ENCODE measurements at places on chromosomes 1 and 21.

DNA sequence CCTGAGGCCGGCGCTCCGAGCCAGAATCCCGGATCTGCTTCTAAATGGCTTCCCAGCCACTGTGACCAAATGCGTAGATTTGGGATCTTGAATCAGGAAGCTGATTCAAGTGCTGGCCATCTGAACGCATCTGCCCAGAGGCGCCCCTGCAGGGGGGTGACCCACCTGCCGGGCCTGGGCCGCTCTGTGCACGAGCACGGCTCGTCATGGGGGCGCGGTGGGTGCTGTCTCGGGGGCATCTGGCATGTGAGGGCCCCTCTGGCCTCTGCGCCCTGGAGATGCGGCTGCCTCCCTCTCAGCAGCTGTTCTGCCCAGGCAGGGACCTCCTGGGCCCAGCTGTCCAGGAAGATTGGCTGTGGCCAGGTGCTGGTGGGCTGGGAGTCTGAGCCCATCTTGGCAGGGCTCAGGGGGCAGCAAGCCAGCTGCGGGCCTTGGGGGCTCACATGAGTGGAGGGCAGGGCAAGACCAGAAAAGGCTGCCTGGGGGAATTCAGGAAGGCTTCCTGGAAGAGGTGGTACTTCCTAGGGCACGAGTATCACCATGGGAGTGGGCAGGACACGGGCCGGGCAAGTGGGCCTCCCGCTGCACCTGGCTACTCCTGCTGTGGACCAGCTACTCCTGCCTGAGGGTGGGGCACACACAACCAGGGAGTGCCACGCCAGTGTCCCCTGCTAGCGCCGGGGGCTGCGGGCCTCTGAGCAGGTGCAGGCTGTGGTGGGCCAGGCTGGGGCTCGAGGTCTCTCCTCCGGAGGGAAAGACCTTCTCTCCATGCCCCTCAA lies 25.1 kb downstream of the PLCH2 start:
- no peak for DNase-seq

DNA sequence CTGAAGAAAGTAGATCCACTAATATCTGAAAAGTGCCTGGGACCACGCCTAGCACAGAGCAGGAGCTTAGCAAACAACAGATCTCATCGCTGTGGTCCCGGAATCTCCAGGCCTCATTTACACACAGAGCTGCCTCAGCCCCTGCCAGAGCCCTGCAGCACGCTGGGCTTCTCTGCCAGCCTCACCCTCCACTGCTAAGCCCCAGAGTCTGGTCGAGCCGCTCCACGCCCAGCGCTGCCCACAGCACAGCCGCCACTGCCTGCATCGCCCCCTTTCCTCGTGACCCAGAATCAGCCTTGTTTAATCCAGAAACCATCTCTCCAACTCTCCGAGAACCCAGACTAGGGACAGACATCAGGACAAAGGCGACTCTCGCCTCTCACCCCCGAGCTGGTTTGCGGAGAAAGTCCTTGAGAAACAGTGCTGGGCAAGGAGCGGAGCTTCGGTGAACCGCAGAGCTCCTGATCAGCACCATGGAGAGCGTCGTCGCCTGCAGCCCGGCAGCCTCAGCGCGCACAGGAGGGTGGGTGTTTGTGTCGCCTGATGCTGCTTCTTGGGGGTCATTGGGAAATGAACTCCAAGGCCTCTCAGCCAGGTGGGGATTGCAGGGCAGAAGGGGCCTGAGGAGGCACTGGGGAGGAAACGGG lies 145.1 kb downstream of the NPHP4 start:
- no peak for DNase-seq

DNA sequence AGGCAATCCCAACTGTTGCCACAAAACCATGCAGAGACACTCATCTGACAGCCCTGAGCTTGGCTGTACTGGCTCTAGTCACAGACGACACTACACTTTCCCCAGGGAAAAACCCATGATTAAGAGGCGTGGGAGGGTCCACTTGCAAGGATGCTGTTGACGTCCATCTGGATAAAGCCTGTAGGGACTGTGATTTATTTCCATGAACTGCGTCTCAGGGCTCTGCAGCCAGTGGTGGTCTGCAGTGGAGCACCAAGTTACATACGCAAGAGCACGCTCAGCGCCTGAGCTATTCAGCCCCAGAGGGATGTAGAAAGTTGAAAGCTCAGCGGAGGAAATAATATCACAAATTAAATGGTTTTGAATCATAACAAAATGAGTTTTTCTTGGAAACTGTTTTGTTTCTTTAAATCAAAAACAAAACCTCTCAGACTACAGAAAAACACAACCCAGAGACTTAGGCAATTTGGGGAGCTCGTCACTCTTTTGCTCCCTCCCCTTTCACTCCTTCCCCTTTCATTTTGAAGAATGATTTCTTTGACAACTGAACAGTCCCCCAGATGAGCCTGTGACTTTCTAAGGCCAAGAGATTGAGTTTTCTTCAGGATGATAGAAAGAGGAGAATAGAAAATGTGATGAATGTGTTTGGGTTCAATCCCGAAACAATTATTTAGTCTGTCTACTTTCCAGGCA lies 71.2 kb downstream of the NGF start:
- DNase-seq = no peak

GRCh38 chr1:5650283-5651026 lies 341.8 kb downstream of the NPHP4 start:
- DNase-seq = peak; percentile 70

GRCh38 chr1:78688697-78689096 lies 39.1 kb downstream of the IFI44 start:
- DNase-seq = no peak

DNA sequence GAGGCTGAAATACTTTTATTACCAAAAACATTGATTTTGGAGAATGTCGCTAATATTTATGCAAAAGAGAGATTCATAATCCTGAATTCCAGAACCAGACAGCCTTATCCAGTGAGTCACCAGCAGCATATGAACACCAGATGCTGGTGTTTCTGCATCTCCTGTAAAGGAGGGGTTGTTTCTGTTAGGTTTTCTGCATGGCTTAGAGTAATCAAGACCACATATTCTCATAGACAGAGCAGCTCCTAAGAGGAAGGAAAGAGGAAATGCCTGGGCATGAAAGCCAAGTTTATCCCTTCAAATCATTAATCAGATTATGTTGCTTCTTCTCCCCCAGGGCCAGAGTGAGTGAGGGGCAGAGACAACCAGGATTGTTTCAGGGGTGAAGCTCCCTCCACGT lies 86.2 kb downstream of the NGF start:
- DNase-seq = no peak

DNA sequence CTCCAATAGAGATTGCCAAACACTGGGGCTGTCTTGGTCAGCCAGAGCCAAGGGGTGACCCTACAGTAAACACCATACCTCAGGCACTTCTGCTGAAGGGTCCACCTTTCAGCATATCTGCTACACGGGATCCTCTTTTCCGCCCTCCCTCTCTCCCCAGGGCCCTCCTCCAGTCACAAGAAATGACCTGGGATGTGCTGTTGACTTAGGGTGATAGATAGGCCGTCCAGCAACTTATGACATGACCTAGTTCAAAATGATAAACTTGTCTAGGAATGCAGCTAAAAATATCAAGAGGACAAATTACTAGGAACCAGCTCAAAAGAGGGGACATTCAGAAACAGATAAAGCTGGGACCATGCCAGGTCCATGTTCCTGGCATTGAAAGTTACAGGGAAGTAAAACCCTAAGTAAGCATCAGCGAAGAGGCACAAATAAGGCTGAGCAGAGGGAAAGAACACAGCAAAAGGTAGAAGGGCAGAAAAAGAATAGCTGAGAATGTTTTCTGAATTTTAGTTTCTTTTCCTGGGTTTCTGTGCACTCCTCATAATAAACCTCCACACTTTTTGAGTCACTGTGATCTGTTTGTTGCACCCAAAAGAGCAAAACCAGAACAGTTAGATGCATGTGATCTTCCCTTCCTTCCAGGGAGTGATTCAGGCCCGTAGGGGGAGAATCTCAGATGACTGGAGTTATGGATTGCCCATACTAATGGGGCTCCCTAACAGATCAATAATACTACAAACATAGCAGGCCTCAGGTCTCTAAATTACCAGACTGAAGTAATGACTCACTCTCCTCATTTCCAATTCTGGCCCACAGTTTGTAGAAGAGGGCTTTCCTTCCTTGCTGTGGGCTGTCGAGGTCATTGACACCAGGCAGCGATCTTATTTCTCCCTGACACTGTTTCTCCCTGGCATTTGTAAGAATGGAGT lies 48.9 kb upstream of the F3 start:
- no peak for DNase-seq

GRCh38 chr1:75170981-75171380 lies 36.8 kb downstream of the LHX8 start:
- no peak for DNase-seq

DNA sequence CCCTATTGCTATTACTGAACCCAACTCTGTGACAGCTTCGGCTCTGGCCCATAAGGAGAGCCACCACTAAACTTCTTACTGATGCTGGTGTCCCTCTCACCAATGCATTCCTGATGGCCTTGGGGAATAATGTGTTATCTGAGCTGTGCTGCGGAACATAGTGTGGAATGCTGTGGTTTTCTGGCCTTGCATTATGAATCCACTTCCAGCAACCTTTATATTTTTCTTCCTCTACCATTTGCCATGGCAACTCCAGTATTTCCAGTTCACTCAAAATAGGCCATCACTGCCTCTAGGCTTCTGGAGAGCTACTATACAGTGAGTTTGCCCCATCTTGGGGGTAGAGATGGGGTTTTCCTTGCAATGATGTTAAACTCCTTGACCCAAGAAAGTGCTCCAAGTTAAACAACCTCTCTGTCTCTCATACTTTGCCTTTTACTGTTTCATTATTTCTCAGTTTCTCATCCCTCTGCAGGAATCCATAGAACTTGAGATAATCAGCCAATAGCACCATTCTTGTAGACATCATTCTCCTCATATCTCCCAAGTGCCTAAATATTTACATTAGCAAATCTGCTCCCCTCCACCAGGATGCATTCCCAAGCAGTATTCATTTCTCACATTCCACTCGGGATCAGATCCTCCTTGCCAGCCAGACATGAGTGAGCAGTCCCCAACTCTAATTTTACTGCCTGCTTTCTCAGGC lies 11.1 kb upstream of the RAVER2 start:
- DNase-seq = no peak

DNA sequence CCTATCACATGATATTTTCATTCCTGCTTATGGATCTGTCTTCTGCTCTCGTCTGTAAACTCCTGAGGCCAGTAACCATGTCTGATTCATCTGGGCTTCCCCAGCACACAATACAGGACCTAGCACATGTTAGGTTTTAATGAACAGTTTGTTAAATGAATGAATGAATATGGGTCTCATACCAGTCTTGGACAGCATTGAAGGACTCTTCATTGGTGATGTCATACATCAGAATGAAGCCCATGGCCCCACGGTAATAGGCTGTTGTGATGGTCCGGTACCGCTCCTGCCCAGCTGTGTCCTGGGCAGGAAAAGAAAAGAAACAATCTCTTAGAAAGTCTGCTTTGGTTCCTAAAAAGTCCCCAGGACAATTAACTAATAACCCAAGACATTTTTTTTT lies 53.4 kb downstream of the RAB3B start:
- DNase-seq = no peak

- DNase-seq = peak; percentile 37
Observed at GRCh38 chr21:46109313-46110221, 11.7 kb downstream of the COL6A2 start.

GRCh38 chr1:172699111-172699510 lies 40.2 kb downstream of the FASLG start:
- DNase-seq = no peak

- DNase-seq = no peak
Observed at GRCh38 chr1:203054184-203054583, 27.9 kb downstream of the PPFIA4 start.

DNA sequence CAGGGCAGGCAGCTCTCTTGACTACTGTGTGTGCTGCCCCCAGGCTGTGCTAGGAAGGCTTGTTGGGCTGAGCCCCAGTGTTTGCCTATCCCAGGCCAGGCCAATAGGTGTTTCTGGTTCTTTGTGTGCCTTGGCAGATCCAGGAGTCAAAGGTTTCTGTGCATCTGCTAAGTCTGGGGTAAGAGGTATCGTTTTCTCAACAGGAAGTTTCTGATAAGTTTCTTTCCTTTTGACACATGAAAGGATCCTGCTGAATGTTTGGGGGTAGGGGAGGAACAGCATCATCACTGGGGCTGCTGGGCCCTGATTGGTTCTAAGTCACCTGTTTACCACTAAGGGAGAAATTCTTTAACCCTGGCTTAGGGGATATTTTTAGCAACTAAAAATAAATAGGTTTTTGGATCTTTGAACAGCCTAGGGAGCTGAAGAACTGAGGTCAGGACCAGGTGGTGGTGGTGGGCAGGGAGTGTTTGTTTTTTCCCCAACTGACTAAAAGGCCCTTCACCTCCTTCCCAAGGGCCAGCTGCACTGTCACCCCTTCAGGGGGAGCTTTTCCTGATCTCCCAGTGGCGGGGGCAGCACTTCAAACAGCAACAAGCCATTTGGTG lies 85.1 kb downstream of the KCNN3 start:
- no peak for DNase-seq

GRCh38 chr1:94909486-94909885 lies 17.4 kb downstream of the CNN3 start:
- no peak for DNase-seq

DNA sequence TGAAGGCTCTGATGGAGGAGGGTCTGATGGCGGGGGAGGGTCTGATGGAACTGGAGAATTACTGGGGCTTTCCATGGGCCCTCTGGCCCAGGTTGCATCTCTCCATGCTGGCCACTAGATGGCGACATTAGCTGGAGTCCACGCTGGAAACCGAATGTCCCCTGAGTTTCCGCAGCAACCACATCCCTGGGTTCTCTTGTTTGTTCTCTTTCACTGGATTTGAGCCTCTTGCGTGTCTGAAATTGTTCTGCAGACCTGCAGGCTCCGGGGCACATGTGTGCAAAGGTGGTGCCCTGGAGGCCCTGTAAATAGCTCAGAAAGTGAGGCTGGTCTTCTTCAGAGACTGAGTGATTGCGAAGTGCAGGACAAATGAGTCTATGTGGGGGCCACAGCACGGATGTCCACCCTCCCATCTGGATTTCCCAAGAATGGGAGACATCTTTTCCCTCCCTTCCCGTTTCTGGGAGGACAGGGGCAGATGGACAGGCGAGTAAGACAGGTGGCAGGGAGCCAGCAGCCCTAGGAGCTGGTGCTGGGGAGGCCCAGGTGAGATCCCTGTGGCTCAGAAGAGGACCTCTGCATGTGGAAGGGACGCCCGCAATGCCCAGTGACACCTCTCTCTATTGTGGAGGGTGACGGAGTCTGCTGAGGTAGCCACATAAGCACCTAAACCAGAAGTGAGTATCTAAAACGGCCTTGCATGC lies 73.2 kb upstream of the ABCG1 start:
- peak; percentile 69 for DNase-seq

DNA sequence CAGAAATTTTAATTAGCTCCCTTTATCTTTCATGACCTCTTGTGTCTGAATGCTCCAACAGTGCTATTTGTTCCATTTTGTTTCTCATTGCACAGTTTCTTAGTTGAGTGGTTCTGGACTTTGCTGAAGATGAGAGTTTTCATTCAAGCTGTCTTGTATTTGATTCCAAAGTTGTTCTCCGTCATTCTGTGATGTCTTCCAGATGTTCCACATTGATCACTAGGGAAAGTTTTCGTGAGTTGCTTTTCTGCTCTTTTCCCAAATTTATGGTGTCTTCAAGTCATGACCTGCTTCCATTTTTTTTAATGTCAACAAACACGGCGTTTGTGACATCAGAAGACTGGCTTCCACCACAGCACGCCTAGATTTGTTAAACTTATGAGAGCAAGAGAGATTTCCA lies 575.5 kb downstream of the MRPL39 start:
- no peak for DNase-seq
